Heart left ventricle (tissue), 16 donors: ENCODE measurements at places on chromosomes 12 and 14. TPM values are rescaled to one million over a fixed set of nuclear protein-coding genes. Genes with fewer than 3 reads are reported as not detected.
A peak's percentile ranks its signal among the peaks of the same experiment; 100 is the strongest.

DNA sequence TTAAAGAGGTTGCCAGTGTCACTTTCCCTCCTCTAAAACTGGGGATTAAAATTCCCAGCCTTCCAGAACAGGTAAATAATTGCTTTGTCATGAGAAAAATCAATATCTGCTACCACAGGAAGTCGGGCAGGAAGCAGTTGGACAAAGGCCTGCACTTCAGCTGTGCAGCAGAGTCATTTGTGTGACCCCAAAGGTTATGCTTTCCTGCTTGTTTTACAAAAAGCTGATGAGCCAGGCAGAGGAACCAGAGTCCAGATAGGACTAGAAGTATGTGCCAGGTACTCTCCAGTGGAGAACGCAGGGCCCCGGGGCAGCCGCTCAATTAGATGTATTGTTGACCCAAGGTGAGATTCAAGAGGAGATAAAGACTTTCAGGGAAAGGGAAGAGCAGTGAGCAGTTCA, 117.1 kb upstream of the FRMD6 start:
- H3K4me3 ChIP-seq: no peak overlapping the region
- H3K4me1 ChIP-seq: no peaks in the 10 kb centered on the region
- no peak for DNase-seq
- H3K36me3 ChIP-seq: no peaks in the 10 kb centered on the region
- no peak overlapping the region for H3K27ac ChIP-seq
- H3K27me3 ChIP-seq: no peaks in the 10 kb centered on the region

Gene TPH2
- total RNA-seq: not detected

- no peak overlapping the region for H3K27ac ChIP-seq
- no peaks in the 10 kb centered on the region for H3K36me3 ChIP-seq
- H3K27me3 ChIP-seq: no peaks in the 10 kb centered on the region
- H3K4me3 ChIP-seq: no peak overlapping the region
- DNase-seq: no peak
Observed at GRCh38 chr12:44716711-44717110, 159.4 kb downstream of the NELL2 start.

Gene ANKS1B
- total RNA-seq: 1.1 TPM

DNA sequence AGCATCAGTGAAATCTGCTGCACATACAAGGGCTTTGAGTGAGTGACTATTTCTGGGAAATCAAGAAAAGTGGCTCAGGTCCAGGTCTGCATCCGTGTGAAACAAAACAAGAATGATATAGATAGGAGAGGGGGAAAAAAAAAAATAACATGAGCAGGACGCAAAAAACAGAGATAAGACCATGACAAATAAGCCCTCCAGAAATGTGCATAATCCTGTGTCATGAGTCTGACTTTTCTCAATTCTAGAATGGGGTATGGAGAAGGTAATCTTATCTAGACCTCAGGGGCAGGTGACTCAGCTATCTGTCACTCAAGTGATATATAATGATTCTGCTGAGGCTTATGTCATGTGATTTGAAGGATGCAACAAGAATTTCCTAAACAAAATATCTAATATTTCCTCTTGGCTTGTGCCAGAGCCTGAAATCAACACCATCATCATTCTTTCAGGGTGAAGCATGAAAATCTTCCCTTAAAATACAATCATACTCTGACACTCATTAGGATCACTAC, 250.0 kb downstream of the PHLDA1 start:
- no peak overlapping the region for H3K27ac ChIP-seq
- no peaks in the 10 kb centered on the region for H3K4me1 ChIP-seq
- H3K4me3 ChIP-seq: no peak overlapping the region
- H3K27me3 ChIP-seq: no peaks in the 10 kb centered on the region

Gene KRT4
- total RNA-seq: not detected

Gene CPNE6
- total RNA-seq: not detected

Gene TAOK3
- total RNA-seq: 21.5 TPM

Gene LALBA
- not detected for total RNA-seq

DNA sequence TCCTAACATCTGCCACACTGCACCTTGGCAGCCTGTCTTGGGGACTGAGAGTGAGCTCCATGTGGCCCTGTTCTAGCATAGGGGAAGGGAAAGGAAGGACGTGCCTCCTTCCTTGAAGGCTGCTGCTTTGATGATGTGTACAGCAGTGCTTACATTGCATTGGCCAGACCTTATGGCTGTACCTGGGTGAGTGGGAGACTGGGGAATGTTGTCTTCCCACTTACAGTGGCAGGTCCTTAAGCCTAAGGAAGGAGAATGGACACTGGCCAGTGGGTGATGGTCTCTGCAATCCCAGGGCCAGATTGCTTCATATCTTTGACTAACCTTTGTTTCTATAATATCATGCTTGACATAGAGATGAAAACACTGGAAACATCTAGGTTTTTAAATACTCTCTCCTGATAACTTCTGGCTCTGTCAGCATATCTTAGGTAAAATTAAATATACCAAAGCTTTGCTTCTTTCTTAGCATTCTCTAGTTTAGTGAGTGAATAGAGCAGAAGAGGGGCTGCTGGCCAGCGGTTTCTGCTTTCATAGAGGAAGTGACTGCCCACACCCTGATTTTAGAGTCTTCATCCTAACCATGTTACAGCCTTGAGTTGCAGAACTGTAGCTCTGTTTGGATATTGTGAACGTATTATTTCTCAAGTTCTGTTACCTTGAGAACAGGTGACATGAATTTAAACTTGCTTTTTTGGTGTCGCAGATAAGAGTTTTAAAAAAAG, 27.2 kb downstream of the KLC1 start:
- peaks cover 59% of the 10 kb centered on the region for H3K4me1 ChIP-seq
- H3K36me3 ChIP-seq: peaks cover 25% of the 10 kb centered on the region
- no peak overlapping the region for H3K4me3 ChIP-seq

Gene BTBD6
- 47.0 TPM for total RNA-seq

DNA sequence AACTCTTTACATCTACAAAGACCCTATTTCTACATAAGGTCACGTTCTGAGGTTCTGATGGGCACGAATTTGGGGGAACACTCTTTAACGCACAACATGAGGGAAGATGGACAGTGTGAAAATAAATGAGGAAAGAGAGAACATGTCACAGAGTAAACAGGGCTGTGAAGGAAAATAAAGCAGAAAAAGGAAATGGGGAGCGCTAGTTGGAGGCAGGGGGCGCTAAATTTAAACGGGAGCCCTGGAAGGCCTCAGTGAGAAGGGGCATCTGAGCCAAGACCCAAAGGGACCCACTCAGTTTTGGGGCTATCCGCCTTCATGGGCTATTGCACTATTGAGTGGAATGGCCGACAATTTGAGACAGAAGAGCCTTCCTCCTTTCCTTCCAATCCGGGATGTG, 50.5 kb downstream of the PLXNC1 start:
- no peaks in the 10 kb centered on the region for H3K4me1 ChIP-seq
- DNase-seq: no peak
- H3K27ac ChIP-seq: no peak overlapping the region
- no peaks in the 10 kb centered on the region for H3K27me3 ChIP-seq
- no peaks in the 10 kb centered on the region for H3K36me3 ChIP-seq
- H3K4me3 ChIP-seq: no peak overlapping the region

DNA sequence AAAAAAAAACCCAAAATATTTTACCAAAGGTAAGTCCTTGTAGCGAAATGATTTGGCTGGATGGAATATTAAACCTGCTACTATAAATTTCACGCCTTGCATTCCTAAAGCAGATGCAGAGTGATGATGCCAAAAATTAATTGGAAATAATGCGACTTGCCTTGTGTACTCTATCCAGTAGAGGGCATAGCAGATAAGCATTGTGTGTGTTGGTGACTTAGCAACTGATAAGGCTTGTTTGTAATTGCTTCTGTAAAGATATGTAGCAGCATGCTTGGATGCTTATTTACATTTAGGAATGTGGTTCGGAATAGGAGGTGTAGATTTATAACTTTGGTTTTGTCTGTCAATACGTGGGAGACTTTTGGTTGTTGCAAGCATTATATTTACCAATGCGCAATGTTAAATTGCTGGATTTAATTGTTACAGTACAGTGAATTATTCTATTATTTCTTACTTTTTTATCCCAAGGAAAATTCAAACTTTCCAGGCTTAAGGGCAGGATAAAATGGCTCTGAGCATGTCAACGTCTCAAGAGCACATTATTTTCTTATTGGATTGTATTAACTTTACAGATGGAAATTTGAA, 80.5 kb downstream of the TMEM260 start:
- H3K27me3 ChIP-seq: no peaks in the 10 kb centered on the region
- no peaks in the 10 kb centered on the region for H3K4me1 ChIP-seq
- no peak for DNase-seq

Gene ZNF705A
- total RNA-seq: not detected

DNA sequence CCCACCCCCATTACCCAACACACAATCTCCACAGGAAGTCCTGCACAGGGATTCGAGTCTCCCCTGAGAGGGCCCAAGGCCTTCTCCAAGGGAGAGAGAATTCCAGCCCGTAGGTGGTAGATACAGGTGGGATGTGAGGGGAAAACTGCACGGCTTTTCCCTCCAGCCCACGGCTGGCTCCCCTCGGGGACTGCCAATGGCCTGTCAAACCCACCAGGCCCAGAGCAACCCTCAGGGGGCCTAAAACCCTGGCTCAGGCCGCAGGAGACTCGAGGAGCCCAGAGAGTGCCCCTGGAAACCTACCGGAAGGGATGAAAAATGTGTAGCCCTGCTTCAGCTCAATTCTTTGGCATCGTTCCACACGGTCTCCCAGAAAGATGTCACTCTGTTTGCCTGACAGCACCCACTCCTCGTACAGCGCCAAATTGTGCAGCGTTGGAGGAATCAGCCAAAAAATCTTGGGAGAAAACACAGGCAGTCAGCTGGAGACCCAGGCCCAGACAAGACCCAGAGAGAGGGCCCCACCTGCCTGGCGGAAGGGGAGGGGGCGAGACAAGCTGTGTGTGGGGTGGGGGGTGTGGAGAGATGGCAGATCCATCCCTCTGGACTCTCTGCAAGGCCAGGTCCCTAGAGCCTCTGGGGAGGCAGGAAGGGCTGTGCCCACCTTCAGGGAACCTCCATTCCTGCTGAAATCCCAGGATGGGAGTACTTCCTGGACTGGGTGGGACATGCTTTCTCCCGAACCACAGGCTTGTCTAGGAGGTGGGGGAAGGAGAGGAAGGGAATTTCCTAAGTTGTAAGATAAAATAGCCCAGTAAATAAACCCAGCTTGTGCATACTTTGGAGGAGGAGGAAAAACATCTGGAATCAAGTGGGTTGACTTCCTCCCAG, 48.1 kb downstream of the KDM2B start:
- peak overlapping the region; percentile 8 for H3K4me3 ChIP-seq
- no peaks in the 10 kb centered on the region for H3K27me3 ChIP-seq
- H3K4me1 ChIP-seq: peaks cover 59% of the 10 kb centered on the region
- DNase-seq: no peak
- peaks cover 6% of the 10 kb centered on the region for H3K36me3 ChIP-seq
- peak overlapping the region; percentile 73 for H3K27ac ChIP-seq

Gene BRI3BP
- 5.3 TPM for total RNA-seq

DNA sequence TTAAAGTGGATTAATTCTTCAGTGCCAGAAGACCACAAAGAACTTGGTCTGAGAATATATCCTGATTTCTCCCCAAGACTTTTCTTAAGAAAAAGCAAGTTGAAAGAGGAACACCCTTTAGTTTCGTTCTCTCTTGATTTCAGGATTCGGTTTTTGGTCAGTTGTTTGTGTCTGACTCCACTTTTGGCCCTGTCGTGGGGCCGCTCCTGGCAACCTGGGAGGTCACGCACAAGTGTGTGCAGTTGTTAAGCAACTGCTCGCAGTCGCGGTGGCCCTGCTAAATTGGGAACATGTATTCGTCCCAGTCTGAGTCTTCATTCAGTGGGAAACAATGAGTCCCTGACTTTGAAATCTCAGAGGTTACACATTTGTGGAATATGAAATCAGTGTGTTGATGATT, 68.7 kb downstream of the RGS6 start:
- no peaks in the 10 kb centered on the region for H3K27me3 ChIP-seq
- H3K36me3 ChIP-seq: no peaks in the 10 kb centered on the region
- peak overlapping the region; percentile 56 for H3K27ac ChIP-seq
- peak; percentile 79 for DNase-seq
- no peak overlapping the region for H3K4me3 ChIP-seq

Gene ABCC9
- 70.8 TPM for total RNA-seq

Gene MYO1A
- total RNA-seq: not detected

- no peak overlapping the region for H3K27ac ChIP-seq
- DNase-seq: no peak
- peaks cover 15% of the 10 kb centered on the region for H3K4me1 ChIP-seq
- no peaks in the 10 kb centered on the region for H3K27me3 ChIP-seq
- peaks cover 18% of the 10 kb centered on the region for H3K36me3 ChIP-seq
Observed at GRCh38 chr12:49577589-49578315, 9.8 kb upstream of the MCRS1 start.

DNA sequence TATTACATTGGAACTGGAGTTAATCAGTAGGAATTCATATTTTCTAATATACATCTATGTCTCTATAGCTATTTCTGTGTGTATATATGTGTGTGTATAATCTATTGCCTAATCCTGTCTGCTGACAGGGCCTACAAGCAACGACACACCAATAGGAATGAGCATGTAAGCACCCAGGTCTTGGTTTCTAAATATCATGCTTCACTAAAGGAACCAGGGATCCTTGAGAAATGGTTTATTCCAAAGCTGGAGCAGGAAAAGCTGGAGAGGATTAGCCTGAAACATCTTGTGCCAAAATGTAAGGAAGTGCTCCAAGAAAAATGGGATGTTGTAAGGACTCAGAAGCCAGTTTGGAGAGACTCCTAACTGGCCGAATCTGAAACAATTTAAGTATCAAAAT, 29.3 kb upstream of the LGALS3 start:
- H3K4me3 ChIP-seq: no peak overlapping the region
- H3K4me1 ChIP-seq: peaks cover 72% of the 10 kb centered on the region
- no peaks in the 10 kb centered on the region for H3K27me3 ChIP-seq
- H3K36me3 ChIP-seq: no peaks in the 10 kb centered on the region
- H3K27ac ChIP-seq: no peak overlapping the region

- no peaks in the 10 kb centered on the region for H3K4me1 ChIP-seq
- no peak overlapping the region for H3K4me3 ChIP-seq
- no peak for DNase-seq
Observed at GRCh38 chr12:5478081-5478706, 46.3 kb downstream of the NTF3 start.

GRCh38 chr14:92135269-92135668, 13.5 kb downstream of the CPSF2 start:
- H3K36me3 ChIP-seq: peaks cover 97% of the 10 kb centered on the region
- H3K4me1 ChIP-seq: no peaks in the 10 kb centered on the region
- no peak overlapping the region for H3K4me3 ChIP-seq
- DNase-seq: no peak

GRCh38 chr12:7806863-7807487, 17.8 kb downstream of the NANOG start:
- peaks cover 4% of the 10 kb centered on the region for H3K27me3 ChIP-seq
- no peaks in the 10 kb centered on the region for H3K4me1 ChIP-seq
- H3K4me3 ChIP-seq: no peak overlapping the region
- no peaks in the 10 kb centered on the region for H3K36me3 ChIP-seq

DNA sequence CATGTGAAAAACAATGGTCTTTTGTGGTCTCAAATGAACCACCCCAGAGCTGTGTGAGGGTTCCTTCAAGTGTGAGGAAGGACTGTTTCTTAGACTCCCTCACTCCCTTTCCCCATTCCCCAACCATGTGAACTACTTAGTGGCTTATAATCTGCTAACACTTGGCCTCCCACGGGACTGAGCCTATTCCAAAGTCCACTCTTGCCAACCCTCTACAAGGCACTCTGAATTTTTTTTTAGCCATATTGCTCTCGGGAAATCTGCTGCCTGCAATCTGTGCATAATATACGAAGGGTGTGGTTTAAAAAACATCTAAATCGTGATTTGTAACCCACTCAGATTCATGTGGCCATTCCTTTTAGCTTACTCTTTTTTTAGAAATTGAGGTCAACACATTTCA, 2.6 kb downstream of the SVOP start:
- DNase-seq: no peak
- H3K27me3 ChIP-seq: no peaks in the 10 kb centered on the region
- H3K36me3 ChIP-seq: no peaks in the 10 kb centered on the region
- H3K27ac ChIP-seq: no peak overlapping the region
- no peaks in the 10 kb centered on the region for H3K4me1 ChIP-seq
